ENCODE measurements at places on chromosomes 7 and 10. TPM values are rescaled to one million over a fixed set of nuclear protein-coding genes. Genes with fewer than 3 reads are reported as not detected.

SLC13A1 gene
- not detected for total RNA-seq

ZYX gene
- 47.4 TPM for total RNA-seq

C1GALT1 gene
- total RNA-seq: 108 TPM

AEBP1 gene
- total RNA-seq: 219 TPM

LRIT1 gene
- not detected for total RNA-seq
